ENCODE measurements at places on chromosomes 7 and 10.

DNA sequence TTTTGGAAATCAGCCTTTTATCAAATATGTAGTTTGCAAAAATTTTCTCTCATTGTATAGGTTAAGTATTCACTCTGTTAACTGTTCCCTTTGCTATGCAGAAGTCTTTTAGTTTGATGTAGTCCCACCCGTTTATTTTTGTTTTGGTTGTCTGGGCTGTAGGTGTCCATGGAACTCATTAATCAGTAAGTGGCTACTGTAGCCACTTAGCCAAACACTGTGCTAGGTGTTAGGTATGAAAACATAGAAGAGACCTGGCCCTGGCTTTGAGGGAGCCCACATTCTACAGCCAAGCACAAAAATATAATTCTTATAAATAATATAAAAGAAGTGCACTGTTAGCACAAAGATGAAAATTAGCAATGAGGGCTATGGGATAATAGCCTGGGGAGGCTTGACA lies 133.5 kb downstream of the ETV1 start:
- no peak for DNase-seq

GRCh38 chr7:115578576-115578975 lies 452.0 kb downstream of the TFEC start:
- no peak for DNase-seq

DNA sequence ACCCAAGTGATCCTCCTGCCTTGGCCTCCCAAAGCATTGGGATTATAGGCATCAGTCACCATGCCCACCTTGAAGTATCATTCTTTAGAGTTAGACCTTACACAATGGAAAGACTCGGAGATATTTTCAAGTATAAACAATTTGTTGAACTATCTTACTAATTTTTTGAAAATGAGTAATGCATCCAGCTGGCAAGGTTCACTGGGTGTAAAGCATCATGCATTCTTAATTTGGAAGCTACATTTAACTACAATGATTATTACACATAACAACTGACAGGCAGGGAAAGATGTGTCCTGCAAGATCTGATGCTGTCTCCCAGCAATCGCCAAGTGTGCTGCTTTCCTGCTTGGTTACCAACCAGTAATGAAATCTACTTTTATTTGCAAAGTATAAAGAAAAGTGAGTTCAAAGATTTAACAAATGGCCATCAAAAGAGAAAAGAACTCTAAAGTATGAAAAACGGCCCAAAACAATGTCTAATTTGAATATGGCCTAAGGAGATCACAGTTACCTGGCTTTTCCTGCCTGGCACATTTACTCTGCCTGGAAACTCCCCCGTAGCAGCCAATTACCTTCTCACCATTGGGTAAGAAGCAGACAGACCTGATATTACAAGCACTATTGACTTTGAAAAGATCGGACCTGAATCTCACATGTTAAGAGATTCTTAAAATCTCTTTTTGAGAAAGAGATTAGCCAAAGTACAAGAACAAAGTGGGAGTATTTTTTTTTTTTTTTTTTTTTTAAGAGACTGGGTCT lies 59.3 kb upstream of the NMT2 start:
- no peak for DNase-seq

DNA sequence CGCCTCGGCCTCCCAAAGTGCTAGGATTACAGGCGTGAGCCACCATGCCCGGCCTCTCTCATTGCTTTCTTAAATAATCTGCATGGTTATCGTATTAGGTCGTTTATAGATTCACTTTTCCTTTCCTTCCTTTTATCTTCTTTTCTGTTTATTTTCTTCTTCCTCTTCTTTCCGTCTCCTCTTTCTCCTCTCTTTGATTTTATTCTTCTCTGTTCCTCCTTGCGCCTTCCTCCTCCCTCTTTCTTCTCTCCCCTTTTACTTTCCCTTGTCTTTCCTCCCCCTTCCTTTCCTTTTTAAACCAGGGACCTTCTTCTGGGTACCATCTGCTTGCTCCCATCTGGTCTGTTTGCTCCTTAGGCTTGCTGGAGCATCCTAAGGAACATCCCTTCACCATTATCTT lies 18.6 kb downstream of the MLLT10 start:
- DNase-seq: no peak

DNA sequence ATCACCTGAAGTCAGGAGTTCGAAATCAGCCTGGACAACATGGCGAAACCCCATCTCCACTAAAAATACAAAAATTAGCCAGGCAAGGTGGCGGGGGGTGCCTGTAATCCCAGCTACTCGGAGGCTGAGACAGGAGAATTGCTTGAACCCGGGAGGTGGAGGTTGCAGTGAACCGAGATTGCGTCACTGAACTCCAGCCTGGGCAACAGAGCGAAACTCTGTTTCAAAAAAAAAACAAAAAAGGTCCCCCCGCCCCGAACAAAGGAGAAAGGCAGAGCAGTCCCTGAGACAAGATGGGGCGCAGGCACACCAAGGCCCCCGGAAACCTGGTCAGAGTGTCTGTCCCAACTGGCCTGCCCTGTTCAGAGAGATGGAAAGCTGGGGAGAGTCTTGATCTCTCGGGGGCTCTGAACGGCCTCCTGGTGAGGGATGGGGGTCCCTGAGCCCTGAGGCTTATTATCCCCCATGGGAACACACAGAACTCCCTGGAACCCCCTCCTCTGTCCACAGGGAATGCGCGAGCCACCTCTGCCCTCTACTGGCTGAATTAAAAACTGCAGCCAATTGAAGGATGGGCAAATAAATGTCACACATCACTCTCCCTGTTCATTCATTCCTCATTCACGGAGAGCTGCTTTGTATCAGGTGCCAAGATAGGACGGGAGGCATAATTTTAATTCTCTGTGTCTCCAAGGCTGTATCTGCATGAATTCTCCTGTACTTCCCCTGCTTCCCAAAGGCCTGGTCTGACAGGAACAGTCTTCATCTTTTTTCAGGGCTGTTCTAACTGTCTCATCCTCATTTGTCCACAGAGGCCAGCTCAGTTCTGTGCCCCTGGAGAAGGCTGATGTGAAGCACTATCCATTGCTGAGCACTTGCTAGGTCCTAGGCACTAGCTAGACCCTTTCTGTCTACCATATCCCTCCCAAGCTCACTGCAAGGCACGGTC lies 28.9 kb downstream of the MAT1A start:
- DNase-seq: no peak

DNA sequence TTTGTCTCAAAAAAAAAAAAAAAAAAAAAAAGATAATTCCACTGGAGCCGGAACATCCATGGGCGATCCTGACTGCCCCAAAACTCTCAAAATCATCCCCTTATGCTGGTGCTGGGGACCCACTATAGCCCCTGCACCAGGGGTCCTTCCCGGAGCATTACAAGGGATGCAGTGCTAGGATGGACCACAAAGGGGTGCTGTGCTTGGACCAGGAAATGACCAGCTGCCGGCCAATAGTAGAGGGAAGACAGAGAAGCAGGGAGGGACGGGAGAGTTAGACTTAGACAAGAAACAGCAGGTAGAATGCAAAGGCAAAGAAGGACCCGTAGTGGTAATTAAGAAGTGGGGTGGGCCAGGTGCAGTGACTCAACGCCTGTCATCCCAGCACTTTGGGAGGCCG lies 40.5 kb downstream of the RCC1L start:
- no peak for DNase-seq

GRCh38 chr7:94442639-94443038 lies 47.9 kb downstream of the COL1A2 start:
- DNase-seq: no peak

DNA sequence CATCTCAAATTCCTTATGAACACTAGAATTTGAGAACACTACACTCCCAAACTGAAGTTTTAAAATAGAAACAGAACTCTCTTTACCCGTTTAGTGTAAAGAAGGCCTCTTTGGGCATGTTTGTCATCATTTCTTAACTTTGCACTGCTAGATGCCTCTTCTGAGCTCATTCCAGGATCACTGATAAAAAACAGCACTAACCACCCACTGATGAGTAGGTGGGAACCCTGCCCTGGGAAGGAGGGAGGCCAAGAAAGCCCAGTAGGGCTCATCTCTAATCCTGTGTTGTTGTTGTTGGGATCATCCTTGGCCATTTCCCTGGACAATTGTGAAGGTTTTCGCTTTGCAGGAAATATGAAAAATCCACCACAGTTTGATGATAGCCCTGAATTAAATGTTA lies 68.2 kb downstream of the CUBN start:
- no peak for DNase-seq

DNA sequence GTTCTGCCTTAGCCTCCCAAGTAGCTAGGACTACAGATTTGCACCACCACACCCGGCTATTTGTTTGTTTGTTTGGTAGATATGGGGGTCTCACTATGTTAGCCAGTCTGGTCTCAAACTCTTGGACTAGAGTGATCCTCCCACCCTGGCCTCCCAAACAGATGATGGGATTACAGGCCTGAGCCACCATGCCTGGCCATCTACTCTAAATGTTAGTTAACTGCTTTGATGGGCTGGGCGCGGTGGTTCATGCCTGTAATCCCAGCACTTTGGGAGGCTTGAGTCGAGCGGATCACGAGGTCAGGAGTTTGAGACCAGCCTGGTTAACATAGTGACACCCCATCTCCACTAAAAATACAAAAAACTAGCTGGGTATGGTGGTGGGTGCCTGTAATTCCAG lies 74.8 kb downstream of the SEPTIN14 start:
- DNase-seq: no peak

GRCh38 chr10:11823122-11823988 lies at the start of gene PROSER2:
Gene PROSER2, plus strand, starts transcription at chr10:11823356. Its CDS starts 28,722 bp downstream, at chr10:11852078.
- peak; percentile 37 for DNase-seq

- peak; percentile 11 for DNase-seq
Observed at GRCh38 chr7:107463139-107464078, 6.4 kb upstream of the GPR22 start.

DNA sequence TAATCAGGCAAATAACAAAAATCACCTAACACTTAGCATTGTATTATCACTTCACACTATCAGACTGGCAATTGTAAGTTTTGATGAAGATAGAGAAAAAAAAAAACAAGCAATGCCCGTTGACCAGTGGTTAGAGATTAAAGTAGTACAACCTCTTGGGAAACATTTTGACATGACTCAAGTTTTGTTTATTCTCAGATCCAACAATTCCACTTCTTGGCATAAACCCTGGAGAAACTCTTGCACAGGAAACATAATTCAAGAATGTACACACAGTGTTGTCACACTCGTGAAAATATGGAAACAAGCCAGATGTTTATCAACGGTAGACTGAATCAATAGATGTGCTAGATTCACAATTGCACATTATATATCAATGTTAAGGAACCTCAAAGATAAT lies 37.2 kb downstream of the FRMD4A start:
- DNase-seq: no peak

- no peak for DNase-seq
Observed at GRCh38 chr7:45240273-45240771, 82.7 kb downstream of the RAMP3 start.

DNA sequence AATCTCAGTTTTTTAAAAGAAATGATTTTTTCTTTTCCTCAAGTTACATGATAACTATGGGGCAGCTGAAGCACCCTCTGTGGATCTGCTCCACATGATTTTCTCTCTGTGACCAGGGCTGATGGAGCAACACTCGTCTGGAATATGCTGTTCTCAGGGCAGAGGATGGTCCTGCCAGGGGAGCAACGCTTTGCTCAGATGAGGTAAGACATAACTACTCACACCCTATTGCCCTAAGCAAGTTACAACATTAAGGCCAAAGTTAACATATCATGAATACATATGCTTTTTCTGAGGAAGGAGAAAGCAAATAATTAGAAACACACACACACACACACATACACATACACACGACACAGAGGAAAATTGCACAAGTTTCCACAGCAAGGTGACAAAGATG lies 71.4 kb downstream of the CALCR start:
- no peak for DNase-seq

GRCh38 chr7:45920502-45921380 lies at the start of gene IGFBP3:
Gene IGFBP3, minus strand, starts transcription at chr7:45921272. Its CDS starts 132 bp downstream, at chr7:45921140.
- DNase-seq: no peak

DNA sequence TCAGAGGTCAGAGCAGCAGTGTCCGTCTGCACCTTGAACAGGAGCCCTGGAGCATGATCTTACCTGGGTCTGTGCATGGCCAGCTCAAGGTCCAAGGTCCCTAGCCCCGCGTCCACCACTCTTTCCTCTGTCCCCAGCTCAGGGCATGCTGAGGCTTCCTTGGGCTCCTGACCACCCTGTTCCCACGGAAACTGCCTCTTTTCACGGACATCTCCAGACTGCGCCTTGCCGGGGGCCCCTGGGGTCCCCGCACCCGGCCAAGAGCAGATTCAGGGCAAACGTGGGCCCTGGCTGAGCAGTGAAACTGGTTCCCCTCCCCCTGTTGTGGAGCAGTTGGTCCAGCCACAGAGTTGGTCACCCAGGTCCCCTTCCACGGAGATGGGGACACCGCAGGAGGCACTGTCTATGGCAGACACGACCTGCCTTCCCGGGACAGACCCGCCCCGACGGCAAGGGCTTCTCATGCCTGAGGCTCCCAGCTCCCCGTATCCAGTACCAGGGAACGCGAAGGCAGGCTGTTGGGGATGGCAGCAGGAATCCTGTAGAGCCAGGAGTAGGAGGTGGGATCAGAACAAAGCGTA lies 217.4 kb upstream of the PPP2R2D start:
- no peak for DNase-seq

GRCh38 chr10:123681285-123681684 lies 15.1 kb downstream of the GPR26 start:
- no peak for DNase-seq

DNA sequence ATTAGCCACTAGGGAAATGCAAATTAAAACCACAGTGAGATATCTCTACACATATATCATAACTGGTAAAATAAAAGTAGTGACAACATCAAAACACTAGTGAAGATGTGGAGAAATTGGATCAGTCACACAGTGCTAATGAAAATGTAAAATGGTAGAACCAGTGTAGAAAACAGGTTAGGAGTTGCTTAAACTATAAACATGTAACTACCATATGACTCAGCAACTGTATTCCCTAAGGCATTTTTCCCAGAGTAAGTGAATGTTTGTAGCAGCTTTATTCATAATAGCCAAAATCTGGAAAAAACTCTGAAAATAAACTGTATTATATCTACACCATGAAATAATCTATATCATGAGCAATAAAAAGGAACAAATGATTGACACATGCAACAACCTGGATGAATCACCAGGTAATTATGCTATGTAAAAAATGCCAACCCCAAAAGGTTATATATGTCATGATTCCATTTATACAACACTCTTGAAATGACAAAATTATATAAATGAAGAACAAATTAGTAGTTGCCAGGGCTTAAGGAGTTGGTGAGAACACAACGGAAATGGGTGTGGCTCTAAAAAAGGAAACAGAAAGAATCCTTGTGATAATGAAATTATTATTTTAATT lies 22.8 kb downstream of the SLC25A40 start:
- DNase-seq: no peak

DNA sequence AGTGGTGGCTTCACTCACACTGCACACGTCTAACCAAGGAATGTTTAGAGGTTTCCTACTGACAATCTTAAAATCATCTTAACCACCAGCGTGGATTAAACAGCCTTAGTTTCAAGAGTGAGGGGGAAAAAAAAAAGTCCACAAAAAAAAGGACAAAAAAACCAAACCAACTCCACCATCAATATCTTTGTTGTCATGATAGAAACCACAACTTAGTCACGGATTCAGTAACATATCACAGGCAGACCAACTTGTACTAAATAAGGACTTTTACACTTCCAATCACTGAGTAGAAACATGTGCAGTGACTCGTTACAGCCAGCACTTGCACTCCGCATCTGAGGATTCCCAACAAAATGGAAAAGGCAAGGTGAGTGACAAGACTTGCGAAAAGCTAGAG lies 46.5 kb downstream of the FAM171A1 start:
- DNase-seq: no peak

- DNase-seq: no peak
Observed at GRCh38 chr7:90666186-90666585, 70.1 kb downstream of the CDK14 start.
